GM23338 (cell line): ENCODE measurements at places on chromosomes 16 and 17.

DNA sequence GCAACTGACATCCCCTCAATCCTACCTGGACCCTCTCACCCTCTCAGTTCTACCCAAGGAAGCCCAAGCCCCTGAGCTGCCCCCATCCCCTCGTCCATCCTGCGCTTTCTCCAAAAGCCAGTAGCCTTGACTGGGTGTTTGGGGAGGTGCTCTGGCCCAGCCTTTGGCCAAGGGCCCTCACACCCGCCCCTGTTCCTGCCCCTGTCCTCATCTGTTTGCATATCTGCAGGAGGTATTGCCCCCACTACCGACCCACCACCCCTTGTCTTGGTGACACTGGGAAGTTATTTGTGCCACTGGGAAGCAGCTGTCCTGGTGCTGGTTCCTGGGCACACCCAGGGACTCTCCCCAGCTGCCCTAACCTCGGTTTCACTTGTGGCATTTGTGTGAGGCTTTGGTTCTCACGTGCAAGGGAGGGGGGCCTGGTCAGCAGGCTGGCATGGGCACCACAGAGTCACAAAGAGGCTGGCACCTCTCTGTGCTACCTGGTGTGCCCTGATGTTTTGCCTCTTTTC lies 75.3 kb downstream of the MRC2 start:
- no peak for DNase-seq

- no peak for DNase-seq
Measured at GRCh38 chr17:78600181-78600721, 23.1 kb upstream of the DNAH17 start.

GRCh38 chr17:32285746-32286517 lies 20.3 kb downstream of the RHBDL3 start:
- no peak for DNase-seq

DNA sequence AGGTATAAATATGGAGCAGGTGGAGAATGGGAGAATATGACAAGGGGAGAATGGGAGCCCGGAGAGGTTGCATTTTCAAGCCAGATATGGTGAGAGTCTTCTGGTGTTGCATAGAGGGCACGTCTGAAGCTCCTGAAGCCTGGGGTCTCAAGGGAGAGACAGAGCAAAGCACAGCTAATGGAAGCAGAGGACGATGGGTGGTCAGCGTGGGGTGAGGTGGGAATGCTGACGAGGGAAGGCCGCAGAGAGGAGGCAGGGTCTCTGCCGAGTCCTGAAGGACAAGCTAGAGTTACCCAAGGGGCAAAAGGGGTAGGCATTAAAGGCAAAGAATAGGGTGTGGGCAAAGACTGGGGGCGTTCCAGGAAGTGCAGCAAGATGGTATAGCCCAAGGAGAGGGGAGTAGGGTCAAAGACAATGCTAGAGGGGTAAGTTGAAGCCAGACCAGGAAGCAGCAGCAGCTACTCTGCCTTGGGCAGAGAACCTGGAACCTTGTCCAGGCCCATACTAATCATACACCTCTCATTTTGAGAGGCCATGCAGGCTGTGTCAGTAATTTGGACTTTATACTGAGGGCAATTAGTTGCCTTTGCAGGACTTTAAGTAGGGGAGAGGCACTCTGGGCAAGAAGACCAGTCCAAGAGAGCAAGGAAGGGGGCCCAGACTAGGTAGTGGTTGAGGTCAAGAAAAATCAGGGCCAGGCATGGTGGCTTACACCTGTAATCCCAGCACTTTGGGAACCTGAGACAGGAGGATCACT lies 2.7 kb downstream of the OTOP3 start:
- DNase-seq, result no peak

GRCh38 chr17:43418441-43419374 lies 19.9 kb downstream of the ARL4D start:
- DNase-seq, result peak; percentile 8

GRCh38 chr17:6995500-6996255 lies at the start of gene ALOX12:
TSS of gene ALOX12 (plus strand) at chr17:6996049. CDS start at chr17:6996118, 69 bp downstream.
- peak; percentile 84 for DNase-seq
